Stimulated activated CD8-positive, alpha-beta memory T cell treated with anti-CD3 and anti-CD28 coated beads, Interleukin-4, amount 100 ng/mL, for 1 hour (primary cell): ENCODE measurements at places on chromosomes 11 and 22.

DNA sequence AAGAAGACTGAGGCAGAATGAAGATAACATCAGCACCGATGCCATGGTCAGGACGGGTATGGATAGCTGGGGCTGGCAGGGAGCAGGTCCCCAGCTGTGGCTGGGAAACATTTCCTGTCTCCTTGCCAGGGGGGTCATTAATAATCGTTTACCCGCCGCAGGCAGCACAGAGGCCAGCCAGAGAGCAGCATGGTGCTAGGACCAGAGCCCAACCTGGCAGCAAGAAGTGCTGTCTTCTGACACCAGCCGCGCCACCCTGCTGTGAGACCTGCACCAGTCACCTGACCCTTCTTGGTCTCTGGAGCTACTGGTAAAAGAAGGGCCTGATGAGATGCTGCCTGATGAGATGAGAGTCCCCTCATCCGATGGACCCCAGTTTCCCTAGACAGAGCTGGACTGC, 36.3 kb downstream of the PDE2A start:
- DNase-seq: no peak

GRCh38 chr11:36817336-36817965, 219.4 kb upstream of the RAG2 start:
- DNase-seq: no peak

DNA sequence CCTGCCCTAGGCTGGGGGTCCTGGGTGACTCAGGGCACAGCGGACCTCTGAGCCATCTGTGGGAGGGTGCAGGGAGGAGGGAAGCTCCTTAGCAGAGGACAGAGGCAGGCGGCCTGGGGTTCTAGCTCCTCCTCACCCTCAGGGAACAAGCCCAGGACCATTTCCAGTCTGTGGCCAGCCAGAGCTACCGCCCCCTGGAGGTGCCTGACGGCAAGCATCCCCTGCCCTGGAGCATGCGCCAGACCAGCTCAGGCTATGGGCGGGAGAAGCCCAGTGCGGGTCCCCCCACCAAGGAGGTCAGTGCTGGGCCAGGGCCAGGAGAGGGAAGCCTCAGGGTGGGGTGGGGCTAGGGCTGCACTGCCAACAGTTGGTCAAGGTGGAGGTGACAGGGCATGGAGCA, 26.0 kb upstream of the LRRC10B start:
- DNase-seq: no peak

GRCh38 chr22:46003271-46004091, 26.5 kb upstream of the WNT7B start:
- DNase-seq: no peak

DNA sequence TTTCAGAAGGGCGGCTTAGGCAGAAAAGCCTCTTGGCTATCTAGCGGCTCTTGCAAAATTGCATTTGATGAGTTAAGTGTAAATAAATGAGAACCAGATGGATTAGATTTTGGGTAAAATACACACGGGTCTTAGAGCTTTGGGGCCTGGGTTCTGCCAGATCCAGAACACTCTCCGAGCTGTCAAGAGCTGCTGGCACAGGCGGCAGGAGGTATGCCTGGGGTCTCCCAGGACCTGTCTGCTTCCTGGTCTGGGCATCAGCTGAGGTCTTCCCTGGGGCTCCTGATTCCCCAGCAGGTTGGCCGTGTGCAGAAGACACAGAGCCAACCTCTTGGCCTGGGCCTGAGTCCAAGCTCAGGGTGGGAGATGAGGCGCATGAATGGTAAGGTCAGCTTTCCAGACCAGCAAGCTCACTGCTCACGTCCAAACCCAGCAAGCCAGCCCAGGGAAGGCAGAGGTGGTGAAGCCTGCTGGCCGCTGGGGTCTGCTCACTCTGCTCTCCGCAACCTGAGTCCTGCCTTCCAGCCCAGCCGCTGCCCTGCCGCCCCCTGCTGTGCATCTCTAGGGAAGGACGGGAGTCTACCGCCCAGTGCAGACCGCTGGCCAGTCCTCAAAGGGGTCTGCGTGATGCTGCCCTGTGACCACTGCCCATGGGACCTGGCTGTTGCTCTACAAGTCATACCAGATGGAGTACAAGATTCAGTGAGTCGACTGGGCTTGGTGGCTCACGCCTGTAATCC, 44.9 kb downstream of the SCUBE1 start:
- DNase-seq: no peak

DNA sequence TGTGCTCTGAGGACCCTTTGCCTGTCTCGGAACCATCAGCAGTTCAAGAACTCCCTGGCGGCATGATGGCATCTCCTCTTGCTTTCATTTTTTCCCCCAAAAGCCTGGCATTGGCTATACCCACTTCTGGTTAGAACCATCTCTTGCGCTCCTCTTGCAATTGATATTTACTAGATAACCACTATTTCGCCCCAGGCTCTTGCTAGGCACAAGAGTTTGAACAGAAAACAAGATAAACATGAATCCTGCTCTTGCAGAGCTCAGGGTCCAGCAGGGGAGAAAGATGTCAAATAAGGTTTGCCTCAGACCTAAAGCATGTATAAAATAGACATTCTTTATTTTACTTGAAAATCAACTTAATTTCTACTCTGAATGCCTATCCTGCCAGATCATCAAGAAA, 33.1 kb downstream of the SLCO2B1 start:
- no peak for DNase-seq

DNA sequence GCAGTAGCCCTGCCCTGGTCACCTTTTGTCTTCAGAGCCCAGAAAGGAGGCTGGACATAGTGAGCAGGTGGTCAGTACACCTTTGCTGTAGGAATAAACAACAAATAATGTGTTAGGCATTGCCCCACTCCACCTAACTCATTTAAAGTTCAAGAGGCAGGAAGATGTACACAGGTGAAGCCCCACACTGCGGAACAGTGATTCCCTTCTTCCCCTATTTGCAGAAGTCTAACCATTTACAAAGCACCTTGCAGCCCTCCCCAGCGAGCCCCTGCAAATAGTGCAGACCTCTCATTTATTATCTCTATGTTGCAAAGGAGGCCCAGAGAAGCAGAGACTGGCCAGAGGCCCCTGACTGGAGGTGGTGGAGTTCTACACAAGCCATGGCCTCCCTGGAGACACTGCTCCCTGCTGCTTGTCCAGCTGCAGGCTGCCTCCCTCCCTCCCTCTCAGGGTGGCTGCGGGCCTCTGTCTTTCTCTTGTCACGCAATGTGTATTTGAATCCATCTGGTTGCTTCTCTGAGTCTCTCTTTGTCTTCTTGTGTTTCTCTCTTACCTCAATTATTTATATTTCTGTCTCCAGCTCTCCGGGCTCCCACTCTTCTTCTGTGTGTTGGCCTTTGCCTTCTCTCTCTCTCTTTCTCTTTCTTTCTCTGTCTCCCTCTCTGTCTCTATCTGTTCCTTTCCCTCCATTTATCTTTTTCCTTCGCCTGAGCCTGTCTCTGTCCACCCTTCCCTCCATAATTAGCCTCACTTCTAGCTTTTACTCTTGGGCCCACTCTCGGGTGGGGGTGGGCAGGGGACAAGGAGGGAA, 59.1 kb upstream of the PRDM11 start:
- DNase-seq: no peak

DNA sequence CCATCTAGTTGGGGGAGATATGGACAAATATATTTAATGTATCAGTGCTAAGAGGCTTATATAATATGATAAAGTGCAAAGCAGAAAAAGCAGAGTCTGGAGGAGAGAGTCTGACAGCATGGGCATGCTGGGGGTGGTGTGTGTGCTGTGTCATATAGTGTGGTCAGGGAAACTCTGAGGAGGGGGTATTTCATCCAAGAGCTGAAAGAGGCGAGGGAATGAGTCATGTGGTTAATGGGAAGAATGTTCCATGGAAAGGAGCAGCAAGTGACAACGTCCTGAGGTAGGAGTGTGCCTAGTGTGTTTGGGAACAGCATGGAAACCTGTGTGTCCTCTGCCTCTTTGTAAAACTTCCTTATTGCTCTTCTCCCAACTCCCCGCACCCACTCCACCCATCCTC, 38.0 kb downstream of the EIF3F start:
- no peak for DNase-seq

- DNase-seq: no peak
These were observed 10.4 kb downstream of the MYRF start for GRCh38 chr11:61762798-61763197.
